Stromal cell of bone marrow (primary cell): ENCODE measurements at places on chromosomes 11 and 22.

- no peak for DNase-seq
Observed at GRCh38 chr11:39724404-39724803, 1735.0 kb downstream of the LRRC4C start.

- DNase-seq = peak; percentile 68
Observed at GRCh38 chr11:92453055-92453454, 228.4 kb downstream of the FAT3 start.

DNA sequence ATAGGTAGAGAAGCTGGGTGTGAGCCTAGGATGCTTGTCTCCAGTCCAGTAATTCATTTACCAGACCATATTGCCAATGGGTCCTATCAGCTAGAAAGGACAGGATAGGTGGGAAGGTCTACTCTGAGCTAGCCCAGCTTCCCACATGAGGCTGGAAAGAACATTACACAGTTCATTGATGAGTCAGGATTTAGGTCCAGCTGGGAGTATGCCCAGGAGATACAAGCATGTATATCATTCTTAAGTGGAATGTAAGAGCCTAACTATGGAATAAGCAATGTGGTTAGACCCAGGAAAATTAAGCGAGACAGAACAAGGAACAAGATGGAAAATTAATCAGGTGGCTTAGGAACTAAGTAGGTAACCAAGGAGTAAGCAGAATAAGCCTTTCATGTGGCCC is 59.0 kb upstream of the TBCEL start:
- no peak for DNase-seq

DNA sequence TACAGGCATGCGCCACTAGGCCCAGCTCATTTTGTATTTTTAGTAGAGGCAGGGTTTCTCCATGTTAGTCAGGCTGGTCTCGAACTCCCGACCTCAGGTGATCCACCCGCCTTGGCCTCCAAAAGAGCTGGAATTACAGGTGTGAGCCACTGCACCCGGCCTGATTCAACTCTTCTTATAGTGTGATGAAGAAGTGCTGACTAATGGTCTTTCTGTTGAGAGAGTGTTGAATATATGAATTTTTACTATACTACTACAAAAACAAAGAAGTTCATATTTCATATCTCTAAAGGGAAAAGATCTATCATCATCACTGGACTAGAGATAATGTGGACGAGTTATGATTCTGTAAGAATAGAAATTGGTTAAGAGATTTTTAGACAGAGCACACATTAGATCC is 320.1 kb downstream of the SOX6 start:
- DNase-seq = no peak

DNA sequence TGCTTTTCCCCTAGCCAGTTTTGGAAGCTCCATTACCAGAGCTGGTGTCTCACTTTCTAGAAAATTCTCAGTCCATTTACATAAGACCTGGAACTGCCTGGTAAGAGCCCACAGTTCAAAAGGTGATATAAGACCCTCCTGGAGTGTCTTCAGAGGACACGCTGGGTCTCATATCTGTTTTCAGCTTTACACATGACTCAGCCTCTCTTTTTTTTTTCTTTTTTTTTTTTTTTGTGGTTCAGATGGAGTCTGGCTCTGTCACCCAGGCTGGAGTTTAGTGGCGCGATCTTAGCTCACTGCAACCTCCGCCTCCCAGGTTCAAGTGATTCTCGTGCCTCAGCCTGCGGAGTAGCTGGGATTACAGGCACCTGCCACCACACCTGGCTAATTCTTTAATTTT is 30.7 kb downstream of the WEE1 start:
- no peak for DNase-seq

- DNase-seq = peak; percentile 85
Observed at GRCh38 chr11:77047007-77047927, 13.1 kb downstream of the B3GNT6 start.

DNA sequence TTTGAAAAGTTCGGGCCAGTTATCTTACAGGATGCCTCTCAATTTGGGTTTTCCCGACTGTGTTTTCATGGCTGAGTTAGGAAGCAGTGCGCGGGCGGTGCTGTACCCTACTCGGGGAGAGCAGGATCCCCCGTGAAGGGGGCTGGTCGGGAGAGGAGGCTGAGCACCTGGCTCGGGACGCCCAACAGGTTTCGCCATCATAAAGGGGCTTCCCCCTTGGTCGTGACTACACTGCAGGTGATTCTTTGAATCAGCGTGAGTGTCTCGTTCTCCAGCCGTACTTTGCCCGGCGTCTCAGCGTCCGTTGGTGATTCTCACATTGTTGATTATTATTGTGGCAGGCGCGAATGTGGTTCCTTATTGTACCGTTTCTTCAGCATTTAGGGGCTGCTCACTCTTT is 46.6 kb downstream of the ST14 start:
- no peak for DNase-seq

DNA sequence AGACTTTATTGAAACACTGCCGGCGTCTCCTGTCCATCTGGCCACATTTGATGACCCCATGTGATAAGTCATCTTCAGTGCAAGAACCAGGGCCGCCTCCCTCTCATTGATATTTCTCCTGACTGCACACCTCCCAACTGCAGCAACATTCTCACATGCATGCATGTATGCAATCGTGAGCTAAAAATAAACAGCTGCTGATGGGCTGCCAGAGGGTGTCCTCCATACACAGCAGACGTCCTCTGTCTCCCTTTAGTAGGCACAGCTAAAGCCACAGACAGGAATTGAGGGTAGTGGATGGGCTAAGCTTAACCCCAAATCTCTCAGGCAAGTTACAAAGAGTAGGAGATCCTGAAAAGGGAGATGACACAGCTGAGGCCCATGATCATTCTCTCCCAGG is 106.7 kb upstream of the HSD17B12 start:
- no peak for DNase-seq

- DNase-seq = peak; percentile 17
Observed at GRCh38 chr11:7098235-7098832, 9.5 kb downstream of the RBMXL2 start.

GRCh38 chr11:45105233-45105983 is 41.0 kb upstream of the PRDM11 start:
- DNase-seq = peak; percentile 48

GRCh38 chr11:100789500-100789899 is 102.4 kb downstream of the ARHGAP42 start:
- no peak for DNase-seq

DNA sequence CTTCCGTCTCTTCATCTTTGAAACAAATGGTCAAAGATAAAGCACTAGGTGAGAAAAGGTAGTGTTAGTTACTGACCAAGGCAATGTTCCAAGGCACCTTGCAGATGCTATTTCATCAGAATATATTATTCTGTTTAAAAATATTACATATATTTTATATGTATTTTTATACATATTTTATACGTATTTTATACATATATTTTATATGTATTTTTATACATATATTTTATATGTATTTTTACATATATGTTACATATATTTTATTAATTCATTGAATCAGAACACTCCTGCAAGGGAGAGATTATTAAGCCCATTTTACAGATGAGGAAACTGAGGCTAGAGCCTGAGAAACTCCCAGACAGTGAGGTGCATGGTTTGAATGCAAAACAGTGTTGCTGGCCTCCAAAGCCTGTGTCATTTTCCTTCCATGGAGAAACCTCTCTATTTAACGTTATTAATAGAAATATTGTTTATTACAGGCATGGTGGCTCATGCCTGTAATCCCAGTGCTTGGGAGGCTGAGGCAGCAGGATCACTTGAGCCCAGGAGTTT is 120.6 kb upstream of the CD82 start:
- no peak for DNase-seq

GRCh38 chr11:23973244-23973643 is 523.6 kb upstream of the LUZP2 start:
- no peak for DNase-seq

- no peak for DNase-seq
Observed at GRCh38 chr11:41659985-41660384, 200.5 kb upstream of the LRRC4C start.

DNA sequence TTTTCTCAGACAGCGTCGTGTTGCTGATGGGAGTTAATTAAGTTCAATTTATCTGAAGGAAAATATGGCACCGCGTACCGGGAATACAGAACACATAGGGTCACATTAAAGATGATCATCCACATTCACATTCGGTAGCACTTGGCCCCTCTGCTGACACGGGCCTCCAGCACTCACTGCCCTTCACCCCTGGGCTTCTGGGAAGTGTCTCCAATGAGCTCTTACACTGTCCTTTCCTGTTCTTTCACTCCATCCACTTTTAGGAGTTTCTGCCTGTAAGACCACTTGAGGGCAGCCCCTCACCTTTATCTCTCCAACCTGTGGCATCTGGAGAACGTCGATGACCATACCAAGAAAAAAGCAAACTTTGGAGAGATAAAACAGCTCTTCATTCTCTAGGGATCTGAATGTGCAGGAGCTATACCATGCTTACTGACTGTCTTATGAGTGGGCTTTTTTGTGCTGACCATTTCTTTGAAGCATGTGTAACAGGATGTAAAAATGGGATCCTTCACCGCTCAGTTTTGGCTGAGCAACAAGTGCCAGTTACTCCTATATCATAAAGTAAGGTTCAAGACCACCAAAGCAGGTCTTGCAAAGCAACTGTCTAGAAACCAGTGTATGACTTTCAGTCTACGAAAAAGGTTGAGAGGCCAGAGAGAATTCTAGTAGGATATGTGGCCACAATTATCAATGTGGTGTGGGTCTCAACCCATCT is 1.1 kb upstream of the SERGEF start:
- DNase-seq = no peak

DNA sequence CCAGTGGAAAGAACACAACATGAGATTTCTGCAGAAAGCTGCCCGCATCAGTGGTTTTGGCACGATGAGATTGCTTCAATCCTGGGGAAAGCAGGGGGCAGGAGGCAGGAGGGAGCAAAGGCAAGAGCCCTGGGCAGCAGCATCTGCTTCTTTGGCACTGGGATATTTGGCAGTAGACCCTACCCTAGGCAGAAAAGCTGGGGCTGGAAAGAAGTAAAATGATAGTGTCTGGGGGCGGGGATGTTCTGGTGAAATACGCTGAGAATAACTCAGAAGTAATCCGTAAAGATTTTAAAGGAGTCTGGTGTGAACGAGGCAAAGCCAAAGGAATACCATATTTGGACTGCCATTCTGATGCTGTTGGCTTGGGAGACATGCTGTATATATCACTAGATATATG is 62.0 kb downstream of the FAM76B start:
- DNase-seq = no peak
